Progenitor cell of endocrine pancreas (in vitro differentiated cells): ENCODE measurements at places on chromosomes 5 and 9. TPM values are rescaled to one million over a fixed set of nuclear protein-coding genes. Genes with fewer than 3 reads are reported as not detected.

The STC2 gene
- total RNA-seq: 12.2 and 20.2 TPM in 2 replicates

The TESK1 gene
- 62.3 and 63.2 TPM in 2 replicates for total RNA-seq

- no peaks in the 10 kb centered on the region for H3K36me3 ChIP-seq
- no peak for DNase-seq
- peak overlapping the region; percentile 73 for H3K27ac ChIP-seq
- peaks cover 69% of the 10 kb centered on the region for H3K4me1 ChIP-seq
Observed at GRCh38 chr9:71762900-71763653, 5.2 kb downstream of the CEMIP2 start.

DNA sequence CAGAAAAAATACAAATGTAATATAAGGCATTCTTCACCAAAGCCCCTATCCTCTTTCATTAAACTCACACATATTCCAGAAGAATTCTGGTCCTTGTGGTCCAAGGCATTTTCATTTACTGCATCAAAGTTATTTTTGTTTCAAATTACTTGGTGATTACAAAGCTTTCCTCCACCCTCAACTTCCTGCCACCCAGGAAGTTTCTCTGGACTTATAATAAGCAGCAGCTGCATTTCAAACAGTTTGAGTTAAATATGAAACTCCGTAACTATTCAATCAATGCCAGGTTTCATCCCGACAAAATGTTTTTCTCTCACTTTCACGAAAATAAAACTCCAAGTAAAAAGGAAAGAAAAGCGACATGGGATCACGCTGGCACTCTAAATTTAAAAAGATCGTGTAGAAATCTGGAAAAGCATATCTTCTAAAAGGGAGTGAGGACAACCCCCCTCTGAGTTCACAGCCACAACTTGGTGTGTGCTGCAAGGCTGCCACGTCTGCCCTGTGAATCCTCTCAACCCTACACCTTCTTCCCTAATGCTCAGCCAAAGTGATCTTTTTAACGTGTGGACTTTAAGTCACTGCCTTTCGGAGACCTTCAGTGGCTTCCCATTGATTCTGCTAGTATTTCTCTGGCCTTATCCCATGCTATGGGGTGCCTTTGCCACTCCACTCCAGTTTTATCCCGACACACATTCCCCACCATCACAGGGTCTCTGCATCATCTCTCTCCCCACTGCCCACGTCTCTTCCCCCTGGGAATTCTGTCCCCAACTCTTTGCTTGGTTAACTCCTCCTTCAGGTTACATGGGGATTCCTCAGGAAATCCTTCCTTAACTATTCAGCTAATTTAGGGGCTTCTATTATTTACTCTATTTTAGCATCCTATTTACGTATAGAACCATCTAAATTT is 91.1 kb upstream of the CER1 start:
- no peaks in the 10 kb centered on the region for H3K4me1 ChIP-seq
- H3K27me3 ChIP-seq: no peaks in the 10 kb centered on the region
- no peak overlapping the region for H3K4me3 ChIP-seq

The SAPCD2 gene
- 15.1 and 15.3 TPM in 2 replicates for total RNA-seq

The MARCHF11 gene
- total RNA-seq: not detected in 2 replicates

- H3K27ac ChIP-seq: no peak overlapping the region
- no peak for DNase-seq
- H3K27me3 ChIP-seq: no peaks in the 10 kb centered on the region
- no peaks in the 10 kb centered on the region for H3K4me1 ChIP-seq
- peaks cover 14% of the 10 kb centered on the region for H3K36me3 ChIP-seq
- no peak overlapping the region for H3K4me3 ChIP-seq
Observed at GRCh38 chr9:27073841-27074728, 34.9 kb upstream of the TEK start.

The IFNA21 gene
- total RNA-seq: not detected in 2 replicates

The RALGDS gene
- total RNA-seq: 82.3 and 84.6 TPM in 2 replicates
